ENCODE measurements at places on chromosomes 3 and 15.

GRCh38 chr3:159191447-159191846, 389.6 kb downstream of the MFSD1 start:
- DNase-seq = no peak

DNA sequence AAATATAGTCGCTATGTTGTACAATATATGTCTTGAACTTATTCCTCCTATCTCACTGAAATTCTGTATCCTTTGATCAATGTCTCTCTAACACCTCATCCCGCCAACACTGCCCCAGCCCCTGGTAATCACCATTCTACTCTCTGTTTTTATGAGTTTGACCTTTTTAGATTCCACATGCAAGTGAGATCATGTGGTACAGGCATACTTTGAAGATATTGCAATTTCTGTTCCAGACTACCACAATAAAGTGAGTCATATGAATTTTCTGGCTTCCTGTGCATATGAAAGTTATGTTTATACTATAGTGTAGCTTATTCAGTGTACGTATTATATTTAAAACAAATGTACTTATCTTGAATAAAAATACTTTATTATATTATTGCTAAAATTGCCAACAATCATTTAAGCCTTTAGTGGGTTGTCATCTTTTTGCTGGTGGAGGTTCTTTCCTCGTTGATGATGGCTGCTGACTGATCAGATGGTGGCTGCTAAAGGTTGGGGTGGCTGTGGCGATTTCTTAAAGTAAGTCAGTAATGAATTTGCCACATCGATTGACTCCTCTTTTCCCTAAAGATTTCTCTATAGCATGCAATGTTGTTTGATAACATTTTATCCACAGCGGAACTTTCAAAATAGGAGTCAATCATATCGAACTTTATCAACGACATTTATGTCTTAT, 257.2 kb downstream of the NFKBIZ start:
- DNase-seq = no peak

DNA sequence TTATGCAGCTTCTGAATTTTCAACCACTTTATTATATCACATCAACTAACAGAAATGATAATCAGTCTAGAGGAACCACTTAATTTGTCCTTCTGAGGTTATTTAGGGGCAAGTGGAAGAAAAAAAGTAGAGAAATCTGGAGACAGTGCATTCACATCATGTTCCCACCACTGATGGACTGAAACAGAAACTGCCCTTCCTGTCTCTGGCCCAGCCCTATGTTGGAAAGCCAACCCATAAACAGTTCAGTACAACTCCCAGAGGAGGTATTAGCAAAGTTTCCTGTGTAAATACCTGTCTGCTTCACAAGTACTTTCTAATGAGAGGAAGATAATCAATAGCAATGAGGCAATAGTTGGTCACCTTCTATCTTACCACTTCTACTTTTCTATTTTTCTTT, 205.8 kb downstream of the SSR3 start:
- no peak for DNase-seq

DNA sequence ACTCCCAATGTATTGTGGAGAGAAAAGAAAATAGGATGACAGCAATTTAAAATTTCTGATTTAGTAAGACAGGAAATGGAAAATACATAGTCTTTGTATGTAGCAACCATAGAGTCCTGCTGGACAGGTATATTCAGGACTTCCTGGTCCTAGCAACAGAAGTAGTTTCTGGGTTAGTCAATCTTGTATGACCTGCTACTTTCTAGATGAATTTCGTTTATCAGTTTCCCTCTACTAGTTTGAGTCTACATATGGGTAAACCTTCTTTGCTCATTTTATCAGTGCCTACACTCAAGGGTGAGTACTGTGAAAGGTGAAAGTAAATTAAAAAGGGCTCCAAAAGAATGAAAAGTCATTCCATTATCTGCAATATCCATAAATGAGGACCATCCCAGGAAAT, 309.8 kb downstream of the UNC13C start:
- DNase-seq = no peak

- DNase-seq = no peak
Measured at GRCh38 chr3:174540116-174540908, 318.8 kb upstream of the NAALADL2 start.

Measured in DMS79 treated with DMSO at 0.1 percent for 48 hours (cell line).